ENCODE measurements at places on chromosomes 2 and 18. TPM values are rescaled to one million over a fixed set of nuclear protein-coding genes. Genes with fewer than 3 reads are reported as not detected.

Gene KIF1A
- total RNA-seq = 0.12 TPM

Gene CNTNAP5
- total RNA-seq = not detected

Gene IGFBP5
- 34.9 TPM for total RNA-seq

Gene REG1A
- total RNA-seq = not detected

Gene RSAD2
- total RNA-seq = 1.6 TPM

Gene KYNU
- 33.6 TPM for total RNA-seq

Gene KCNJ13
- total RNA-seq = not detected

Gene MALL
- total RNA-seq = 248 TPM

Gene TBR1
- not detected for total RNA-seq

Gene NGEF
- total RNA-seq = 6.1 TPM

Gene MARCO
- total RNA-seq = 0.80 TPM

Gene FER1L5
- 0.16 TPM for total RNA-seq
